NCI-H2029 treated with DMSO at 0.1 percent for 48 hours (cell line): ENCODE measurements at places on chromosomes 12 and 14.

- no peak for DNase-seq
Measured at GRCh38 chr12:69685810-69686209, 13.3 kb downstream of the BEST3 start.

DNA sequence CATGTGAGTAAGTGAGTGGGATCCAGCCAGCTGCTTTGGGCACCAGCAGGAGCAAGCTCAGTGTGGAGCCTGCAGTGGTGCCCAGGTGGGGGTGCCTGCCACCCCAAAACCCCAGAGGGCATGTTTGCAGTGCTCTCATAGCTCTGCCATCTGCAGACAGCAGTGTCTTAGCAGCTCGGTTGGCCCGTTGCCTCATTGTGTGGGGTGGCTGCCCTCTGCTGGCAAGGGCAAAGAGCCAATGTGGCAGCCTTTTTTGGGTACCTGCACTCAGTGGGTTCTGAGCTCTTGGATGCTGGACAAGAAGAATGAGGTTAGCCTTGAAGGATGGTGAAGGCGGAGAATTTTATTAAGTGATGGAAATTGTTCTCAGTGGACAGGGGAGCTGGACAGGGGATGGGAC lies 52.3 kb downstream of the NEUROD4 start:
- DNase-seq: peak; percentile 12

GRCh38 chr12:94172031-94172430 lies 23.7 kb downstream of the PLXNC1 start:
- DNase-seq: no peak

- DNase-seq: no peak
Measured at GRCh38 chr14:64580467-64580866, 30.7 kb downstream of the PPP1R36 start.

GRCh38 chr12:103839103-103839502 lies 1.9 kb downstream of the NT5DC3 start:
- no peak for DNase-seq

DNA sequence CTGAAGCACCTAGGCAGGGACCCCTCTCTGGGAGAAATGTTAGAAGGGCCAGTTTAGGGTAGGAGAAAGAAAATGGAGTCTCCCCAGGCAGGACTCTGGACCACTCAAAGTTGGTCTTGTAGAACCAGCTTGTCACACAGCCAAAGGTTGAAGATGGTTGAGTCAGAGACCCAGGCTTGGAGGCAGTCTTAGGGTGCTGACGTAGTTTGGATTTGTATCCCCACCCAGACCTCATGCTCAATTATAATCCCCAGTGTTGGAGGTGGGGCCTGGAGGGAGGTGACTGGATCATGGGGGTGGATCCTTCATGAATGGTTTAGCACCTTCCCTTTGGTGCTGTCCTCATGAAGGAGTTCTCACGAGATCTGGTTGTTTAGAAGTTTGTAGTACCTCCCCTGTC lies 121.2 kb downstream of the CRACR2A start:
- no peak for DNase-seq

GRCh38 chr12:106894774-106895173 lies 60.9 kb upstream of the TMEM263 start:
- no peak for DNase-seq

- no peak for DNase-seq
Measured at GRCh38 chr14:104510794-104511611, 68.6 kb upstream of the C14orf180 start.

- DNase-seq: no peak
Measured at GRCh38 chr12:95083471-95083870, 10.1 kb upstream of the NR2C1 start.

DNA sequence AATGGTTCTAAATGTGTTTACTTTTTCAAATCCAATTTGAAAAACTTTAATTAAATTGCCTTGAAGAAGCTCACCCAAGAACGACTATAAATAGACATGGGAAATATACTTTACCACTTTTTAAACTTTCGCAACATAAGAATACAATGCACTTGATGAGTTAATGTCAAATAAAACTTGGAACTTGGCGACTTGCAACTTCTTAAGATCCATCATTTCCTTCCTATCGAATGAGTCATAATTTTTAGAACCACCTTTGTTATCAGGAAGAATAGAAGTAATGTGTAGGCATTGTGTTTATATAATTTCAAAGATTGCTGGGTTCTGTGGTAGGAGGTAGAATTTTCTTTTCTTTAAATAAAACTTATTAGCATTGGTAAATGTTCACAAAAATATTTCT lies 1417.4 kb upstream of the FLRT2 start:
- no peak for DNase-seq

GRCh38 chr14:68956724-68957123 lies 22.4 kb downstream of the ACTN1 start:
- DNase-seq: no peak

- peak; percentile 86 for DNase-seq
Measured at GRCh38 chr12:43758247-43758727, 303 bp downstream of the PUS7L start.

DNA sequence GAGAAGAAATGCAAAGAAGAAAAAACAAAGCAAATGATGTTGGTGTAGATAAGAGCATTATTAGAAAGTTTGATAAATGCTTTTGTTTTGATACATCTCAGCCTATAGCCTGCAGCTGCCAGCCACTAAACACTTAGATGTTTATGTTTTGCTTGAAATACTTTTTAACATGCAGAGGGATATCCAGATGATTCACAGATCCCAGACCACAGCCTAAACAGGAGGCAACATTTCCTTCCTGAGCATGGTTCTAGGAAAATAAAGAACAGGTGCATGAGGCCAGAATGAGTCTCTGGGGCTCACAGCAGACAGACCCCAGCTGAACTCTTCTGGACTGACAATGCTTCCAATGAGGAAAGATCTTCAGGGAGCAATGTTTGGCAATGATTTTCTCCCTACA lies 103.7 kb upstream of the EEA1 start:
- no peak for DNase-seq

DNA sequence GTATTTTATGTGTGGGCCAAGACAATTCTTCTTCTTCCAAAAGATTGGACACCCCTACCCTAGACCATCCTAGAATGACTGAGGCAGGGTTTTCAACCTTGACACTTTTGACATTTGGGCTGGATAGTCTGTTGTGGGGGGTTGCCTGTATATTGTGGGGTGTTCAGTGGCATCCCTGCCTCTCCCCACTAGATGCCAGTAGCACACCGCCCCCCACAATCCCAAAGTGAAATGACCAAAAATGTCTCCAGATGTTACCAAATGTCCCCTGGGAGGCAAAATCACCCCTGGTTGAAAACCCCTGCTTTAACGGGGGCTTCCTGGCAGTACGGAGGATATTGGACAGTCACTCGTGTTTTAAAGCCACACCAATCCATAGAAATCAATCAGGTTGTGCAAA lies 219.6 kb downstream of the PHETA1 start:
- DNase-seq: no peak

GRCh38 chr12:48183091-48183875 lies at the start of gene CCDC184:
TSS of gene CCDC184 (plus strand) at chr12:48183644. CDS start at chr12:48184123, 479 bp downstream.
- DNase-seq: peak; percentile 8

GRCh38 chr14:22200977-22201605 lies 387.9 kb downstream of the DAD1 start:
- no peak for DNase-seq

DNA sequence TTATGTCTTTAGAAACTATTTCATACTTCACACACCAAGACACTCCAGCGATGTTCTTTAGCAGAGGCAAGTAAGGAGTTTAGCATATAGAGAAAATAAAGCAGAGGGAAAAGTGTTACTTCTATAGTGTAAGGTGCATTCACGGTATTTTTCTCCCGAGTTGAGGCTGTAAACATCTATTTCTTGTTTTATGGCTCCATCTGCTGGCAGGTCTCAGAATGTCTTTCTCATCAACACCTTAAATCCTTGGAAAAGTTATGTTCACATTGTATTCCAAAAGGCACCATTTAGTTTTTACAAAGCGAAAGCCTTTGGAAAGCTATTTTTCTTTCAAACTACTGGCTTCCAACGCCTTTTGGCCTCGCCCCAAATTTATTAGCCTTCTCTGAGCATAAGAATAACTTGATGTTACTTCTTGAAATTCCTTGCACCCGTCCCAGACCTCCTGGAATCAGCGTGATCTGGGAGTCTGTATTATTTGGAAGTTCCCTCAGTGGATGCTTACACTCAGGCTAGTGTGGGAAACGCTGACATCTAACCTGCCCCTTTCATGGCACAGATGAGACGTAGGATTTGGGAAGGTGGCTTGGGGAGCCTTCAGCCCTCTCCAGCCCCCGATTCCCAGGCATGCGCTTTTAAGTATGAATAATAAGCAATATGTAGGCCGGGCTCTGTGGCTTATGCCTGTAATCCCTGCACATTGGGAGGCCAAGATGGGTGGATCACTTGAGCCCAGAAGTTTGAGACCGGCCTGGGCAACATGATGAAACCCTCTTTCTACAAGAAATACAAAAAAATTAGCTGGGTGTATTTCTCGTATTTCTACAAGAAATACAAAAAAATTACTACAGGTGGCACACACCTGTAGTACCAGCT lies 1.9 kb upstream of the PIWIL1 start:
- peak; percentile 66 for DNase-seq

- no peak for DNase-seq
Measured at GRCh38 chr12:82638324-82638723, 48.4 kb upstream of the TMTC2 start.

DNA sequence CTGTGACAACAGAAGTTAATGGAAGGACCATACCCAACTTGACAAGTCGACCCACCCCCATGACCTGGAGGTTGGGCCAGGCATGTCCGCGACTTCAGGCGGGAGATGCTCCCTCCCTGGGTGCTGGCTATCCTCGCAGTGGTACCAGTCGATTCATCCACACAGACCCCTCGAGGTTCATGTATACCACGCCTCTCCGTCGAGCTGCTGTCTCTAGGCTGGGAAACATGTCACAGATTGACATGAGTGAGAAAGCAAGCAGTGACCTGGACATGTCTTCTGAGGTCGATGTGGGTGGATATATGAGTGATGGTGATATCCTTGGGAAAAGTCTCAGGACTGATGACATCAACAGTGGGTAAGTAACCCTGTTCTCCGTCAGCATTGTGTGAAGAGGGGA lies 220.1 kb downstream of the NAV3 start:
- DNase-seq: no peak

GRCh38 chr12:64595863-64596793 lies 14.2 kb upstream of the RASSF3 start:
- DNase-seq: no peak

- peak; percentile 17 for DNase-seq
Measured at GRCh38 chr12:102756530-102756929, 160.5 kb downstream of the PAH start.

DNA sequence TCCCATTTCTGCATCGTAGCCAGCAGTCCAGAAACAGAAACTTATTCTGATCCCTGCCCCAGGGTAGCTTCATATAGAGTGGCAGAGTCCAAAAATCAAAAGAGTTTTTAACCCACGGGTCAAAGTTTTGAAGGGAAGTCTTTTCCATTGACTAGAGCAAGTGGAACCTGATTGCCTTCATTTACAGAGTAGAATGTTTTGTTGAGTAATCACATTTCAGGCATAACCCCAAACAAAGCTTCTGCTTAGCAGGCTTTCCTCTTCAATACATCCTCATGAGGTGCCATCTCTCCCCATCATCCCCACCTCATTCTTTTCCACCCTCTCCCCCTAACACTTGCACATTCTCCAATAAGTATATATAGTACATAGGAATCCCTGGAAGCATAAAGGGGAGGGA lies 516.0 kb upstream of the FBXO33 start:
- DNase-seq: no peak
